ENCODE measurements at places on chromosomes 5 and 9.
A peak's percentile ranks its signal among the peaks of the same experiment; 100 is the strongest.

- no peak for DNase-seq
These were observed 45.0 kb upstream of the ABL1 start for GRCh38 chr9:130789747-130790672.

GRCh38 chr5:3597167-3598007, 1.8 kb downstream of the IRX1 start:
- no peak for DNase-seq

DNA sequence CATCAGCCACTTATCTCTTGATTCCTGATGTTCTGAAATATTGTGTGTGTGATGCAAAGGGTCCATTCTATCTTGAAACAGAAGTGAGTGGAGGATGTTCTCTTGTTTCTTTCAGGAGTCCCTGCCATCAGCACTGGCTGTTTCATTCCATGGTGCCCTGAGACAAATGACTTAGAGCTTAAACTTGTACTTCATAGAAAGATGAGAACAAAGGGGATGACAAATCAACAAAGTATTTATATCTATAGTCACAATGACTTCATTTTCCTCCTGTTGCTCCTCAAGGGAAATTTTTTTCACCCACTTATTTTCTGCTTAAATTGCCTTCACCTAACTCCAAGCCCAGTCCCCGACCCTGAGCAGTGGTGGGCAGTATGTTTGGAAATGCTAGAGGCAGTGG, 171.6 kb downstream of the TARS1 start:
- no peak for DNase-seq

DNA sequence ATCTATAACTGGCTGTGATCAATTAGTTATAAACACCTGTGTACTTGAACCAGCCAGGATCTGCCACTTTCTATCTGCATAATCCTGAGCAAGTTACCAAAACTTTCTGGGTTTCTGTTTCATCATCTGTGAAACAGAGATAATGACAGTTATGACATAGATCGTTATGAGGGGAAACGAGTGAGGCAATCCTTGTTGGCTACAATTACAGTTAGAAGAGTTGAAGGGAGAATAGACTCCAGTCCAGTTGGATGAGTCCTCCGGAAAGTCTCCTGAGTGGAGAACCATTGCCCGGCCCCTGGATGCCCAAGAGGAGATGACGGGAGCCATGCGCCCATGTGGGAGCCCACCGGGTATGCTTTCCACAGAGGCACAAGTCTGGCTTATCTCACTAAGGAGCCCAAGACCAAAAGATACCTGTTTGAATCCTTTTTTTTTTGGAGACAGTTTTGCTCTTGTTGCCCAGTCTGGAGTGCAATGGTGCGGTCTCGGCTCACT, 4.5 kb downstream of the PDE6A start:
- no peak for DNase-seq

DNA sequence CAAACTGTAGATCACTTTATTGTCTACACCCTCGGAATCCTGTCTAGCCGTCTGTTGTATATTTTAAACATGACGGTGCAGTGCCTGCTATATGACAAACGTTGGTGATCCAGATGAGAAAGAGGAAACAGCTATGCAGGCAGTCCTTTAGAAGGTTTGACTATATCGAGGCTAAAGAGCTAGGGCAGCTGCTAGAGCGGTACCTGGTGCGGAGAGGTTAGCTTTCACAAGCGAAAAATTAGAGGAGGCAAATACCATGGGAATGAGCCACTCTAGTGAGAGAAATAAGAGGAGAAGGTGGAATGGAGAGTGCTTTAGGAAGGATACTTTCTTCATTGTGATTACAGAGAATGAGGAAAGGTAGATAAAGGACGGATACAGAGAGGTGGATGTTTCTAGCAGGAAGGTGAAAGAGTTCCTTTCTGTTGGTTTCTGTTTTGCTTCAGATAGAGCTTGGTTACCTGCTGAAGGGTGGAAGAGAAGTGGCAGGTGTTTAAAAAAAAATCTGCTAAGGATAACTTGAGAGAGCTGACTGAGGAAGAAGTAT, 959 bp upstream of the FBXL17 start:
- DNase-seq, result no peak

- no peak for DNase-seq
These were observed 199.2 kb downstream of the TRIO start for GRCh38 chr5:14342306-14342705.

DNA sequence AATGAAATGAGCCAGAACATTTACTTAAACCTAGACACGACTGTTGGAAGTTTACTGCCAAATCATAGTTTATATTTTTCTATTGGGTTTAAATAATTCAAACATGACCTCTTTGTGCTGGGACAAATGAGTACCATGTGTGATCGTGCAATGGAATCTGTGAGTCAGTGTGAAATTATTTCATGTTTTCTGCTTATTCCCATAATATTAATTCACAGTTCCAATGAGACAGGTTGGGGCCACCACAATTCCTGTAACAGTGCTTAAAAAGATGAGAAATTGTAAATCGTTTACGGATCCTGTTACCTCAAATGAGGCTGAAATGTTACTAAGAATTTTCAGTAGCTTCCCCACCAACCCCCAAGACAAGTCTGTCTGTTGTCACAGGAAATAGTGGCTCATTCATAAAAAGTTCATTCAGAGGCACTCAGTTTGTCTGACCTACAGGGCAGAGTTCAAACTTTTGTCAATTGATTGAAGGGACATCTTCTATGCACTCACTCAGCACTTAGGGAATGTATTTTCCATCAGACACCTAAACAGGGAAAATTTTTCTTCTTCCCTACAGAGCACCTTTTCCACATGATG, 563.9 kb upstream of the ADAMTS16 start:
- DNase-seq, result no peak

GRCh38 chr9:93058355-93059010, at the start of gene SUSD3:
Gene SUSD3, plus strand, starts transcription at chr9:93058701. Its CDS starts 42 bp downstream, at chr9:93058743.
- peak; percentile 74 for DNase-seq

DNA sequence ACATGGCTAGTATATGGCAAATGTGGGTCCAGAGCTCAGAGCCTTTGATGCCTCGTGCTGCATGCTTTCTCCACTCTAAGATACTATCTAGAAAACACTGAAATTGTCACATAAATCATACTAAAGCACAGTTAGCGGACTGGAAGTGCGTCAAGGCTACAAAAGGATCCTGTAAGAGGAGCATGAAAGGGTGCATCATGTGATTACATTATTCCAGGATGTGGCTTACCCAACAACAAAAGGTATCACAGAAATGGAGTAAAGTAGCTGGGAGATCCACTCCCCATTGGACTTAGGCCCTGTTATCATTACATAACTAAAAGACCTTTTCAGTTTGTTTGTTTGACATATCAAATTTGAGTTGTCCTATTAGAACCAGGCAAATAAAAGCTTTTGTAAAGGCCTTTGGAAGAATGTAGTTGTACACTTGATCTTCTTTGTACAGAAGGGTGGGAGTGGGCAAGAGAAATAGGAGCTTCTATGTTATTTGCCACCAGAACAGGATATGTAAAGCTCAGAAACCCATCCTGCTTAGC, 6.9 kb downstream of the SLC31A1 start:
- DNase-seq, result no peak

DNA sequence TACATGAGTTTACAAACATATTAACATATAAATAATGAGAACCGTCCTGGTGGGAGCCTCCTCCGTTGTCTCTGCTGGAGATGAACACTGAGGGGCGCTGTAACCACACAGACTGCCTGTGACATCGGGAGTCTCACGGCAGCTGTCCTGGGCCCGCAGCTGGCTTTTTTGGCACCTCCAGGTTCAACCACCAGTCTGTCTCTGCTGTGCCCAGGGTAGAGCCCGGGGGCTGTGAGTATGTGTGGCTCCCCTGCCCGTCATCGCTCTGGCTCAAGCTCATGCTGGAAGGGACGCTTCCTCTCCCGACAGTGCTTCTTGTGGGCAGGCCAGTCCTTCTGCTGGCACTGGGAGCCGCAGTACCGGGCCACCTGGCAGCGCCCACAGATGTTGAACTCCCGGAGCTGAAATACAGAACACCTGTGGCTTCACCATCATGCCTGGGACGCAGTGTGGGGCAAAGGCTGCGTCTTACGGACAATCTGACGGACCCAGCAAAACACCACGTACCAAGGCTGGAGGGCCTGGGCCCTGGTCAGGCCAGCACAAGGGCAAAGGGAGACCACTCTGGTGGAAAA, 3.6 kb upstream of the DPH7 start:
- DNase-seq, result no peak

DNA sequence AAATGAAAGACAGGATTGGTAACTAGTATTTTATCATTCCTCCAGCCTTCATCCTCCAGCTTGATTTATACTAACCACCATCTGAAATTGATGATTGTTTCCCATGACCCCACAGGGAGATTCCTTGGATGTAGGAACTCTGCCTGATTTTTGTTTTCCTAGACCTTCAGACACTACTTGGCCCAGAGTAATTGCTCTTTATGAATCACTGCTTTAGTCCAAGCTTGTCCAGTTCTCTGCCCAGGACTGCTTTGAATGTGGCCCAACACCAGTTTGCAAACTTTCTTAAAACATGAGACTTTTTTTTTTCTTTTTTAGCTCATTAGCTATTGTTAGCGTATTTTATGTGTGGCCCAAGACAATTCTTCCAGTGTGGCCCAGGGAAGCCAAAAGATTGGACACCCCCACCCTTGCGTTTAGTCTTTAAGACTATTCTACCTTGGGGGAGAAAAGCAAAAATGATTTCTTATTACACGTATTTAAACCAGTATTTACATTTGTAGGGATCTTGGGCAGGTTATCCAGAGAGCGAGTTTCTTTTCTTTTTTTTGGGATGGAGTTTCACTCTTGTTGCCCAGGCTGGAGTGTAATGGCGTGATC, 18.4 kb downstream of the BASP1 start:
- no peak for DNase-seq

DNA sequence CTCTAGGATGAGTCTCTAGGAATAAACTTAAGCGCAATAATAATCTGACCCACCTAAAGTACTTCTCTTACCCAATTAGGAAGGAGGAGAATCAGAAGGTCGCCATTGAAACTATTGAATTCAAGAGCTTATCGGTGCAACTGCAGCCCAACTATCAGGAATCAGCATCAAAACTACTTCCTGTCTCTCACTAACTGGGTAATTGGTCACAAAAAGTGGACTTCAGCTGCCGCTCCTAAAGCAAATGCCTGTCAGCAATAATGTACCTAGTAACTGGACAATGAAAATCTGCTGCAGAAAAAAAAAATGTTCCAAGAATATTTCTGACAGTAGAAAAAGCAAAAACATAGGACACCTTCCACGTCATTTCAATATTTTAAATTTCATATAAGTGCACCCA, 3.3 kb downstream of the OR1L8 start:
- DNase-seq, result no peak

DNA sequence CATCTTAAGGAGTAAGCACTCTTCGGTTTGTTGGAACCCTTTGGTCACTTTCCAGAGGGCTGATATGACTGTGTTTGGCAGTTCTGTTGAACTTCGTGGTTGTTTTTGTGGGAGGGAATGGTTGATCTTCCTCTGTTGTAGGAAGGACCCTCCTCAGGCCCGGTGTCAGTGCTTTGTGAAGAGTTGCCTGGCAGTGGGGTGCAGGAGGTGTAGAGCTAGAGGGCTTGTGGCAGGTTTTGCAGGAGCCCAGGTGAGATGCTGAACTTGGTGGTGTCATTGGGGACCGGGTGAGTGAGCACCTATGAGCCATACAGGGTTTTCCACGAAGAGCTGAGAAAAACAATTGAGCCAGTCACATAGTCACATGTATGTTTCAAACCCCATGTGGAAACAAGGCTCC, 27.2 kb downstream of the SECISBP2 start:
- no peak for DNase-seq

DNA sequence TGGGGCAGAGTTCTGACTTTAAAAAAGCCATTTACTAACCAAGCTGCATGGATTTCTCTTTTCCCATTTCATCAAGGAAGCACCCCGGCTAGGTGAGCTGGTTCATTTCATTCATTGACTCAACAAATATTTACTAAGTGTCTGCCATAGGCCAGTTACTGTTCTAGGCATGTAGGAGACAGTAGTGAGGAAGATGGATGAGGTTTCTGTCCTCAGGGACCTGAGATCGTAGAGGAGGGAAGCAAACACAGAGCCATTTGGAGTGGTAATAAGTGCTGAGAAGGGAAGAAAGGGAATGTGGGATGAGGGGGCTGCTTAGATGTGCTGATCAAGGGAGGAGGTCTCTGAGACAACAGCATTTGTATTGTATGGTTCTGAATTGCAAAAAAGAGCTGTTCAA, 120.4 kb downstream of the C9orf152 start:
- no peak for DNase-seq

- DNase-seq, result peak; percentile 54
These were observed 12.6 kb downstream of the LRSAM1 start for GRCh38 chr9:127463911-127464310.

GRCh38 chr9:591292-591691, 250.2 kb upstream of the DMRT1 start:
- no peak for DNase-seq

DNA sequence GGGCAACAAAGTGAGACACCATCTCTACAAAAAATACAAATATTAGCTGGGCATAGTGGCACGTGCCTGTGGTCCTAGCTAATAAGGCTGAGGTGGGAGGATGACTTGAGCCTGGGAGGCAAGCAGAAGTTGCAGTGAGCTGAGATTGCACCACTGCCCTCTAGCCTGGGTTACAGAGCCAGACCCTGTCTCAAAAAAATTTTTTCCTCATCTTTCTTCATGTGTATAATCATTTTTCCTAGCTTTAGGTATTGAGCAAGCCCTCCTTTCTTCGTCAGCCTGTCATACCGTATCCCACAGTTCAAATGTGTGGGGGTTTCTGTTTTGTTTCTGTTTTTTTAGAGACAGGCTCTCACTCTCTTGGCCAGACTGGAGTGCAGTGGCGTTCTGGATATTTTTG, 41.3 kb downstream of the EHMT1 start:
- no peak for DNase-seq

- DNase-seq, result no peak
These were observed 255.4 kb downstream of the FAM114A2 start for GRCh38 chr5:153783362-153783658.

DNA sequence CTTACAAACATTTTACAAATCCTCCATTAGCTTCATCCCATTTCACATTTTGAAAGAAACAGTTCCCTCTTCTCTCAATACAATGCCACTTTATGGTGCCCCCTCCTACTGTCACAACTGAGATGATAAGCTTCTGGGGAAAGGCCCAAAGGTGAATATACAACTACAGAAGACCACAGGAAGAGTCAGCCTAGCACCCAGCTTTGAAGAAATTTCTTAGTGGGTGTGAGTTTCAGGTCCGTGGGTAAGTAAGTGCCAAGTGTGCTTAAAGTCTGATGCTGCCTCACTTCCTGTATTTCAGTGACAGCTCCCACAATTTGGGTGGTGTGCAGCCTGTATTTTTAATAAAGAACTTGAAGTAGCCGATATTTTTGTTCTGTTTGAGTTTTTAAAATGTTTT, 68.1 kb downstream of the ARHGEF28 start:
- no peak for DNase-seq

GRCh38 chr9:125593581-125594222, 113.3 kb downstream of the MAPKAP1 start:
- no peak for DNase-seq

- DNase-seq, result no peak
These were observed 974 bp upstream of the CYSTM1 start for GRCh38 chr5:140174014-140174413.

- no peak for DNase-seq
These were observed 97.1 kb upstream of the TBCA start for GRCh38 chr5:77873239-77873638.

GRCh38 chr9:123368023-123368422, 12.0 kb downstream of the CRB2 start:
- no peak for DNase-seq

GRCh38 chr9:27565696-27566095, 7.6 kb downstream of the C9orf72 start:
- DNase-seq, result no peak

GRCh38 chr9:17926246-17926645, 347.4 kb downstream of the SH3GL2 start:
- DNase-seq, result no peak

Data from left hindlimb (tissue), 1 donor.